Right renal pelvis (tissue), 4 donors: ENCODE measurements at places on chromosomes 7 and 10. TPM values are rescaled to one million over a fixed set of nuclear protein-coding genes. Genes with fewer than 3 reads are reported as not detected.

GRCh38 chr10:62811159-62811875 lies 4.8 kb downstream of the EGR2 start:
- no peak for DNase-seq

- DNase-seq, result no peak
Measured at GRCh38 chr10:3623746-3624145, 161.3 kb downstream of the KLF6 start.

GRCh38 chr7:4699841-4700240 lies 17.7 kb downstream of the FOXK1 start:
- DNase-seq, result no peak

DNA sequence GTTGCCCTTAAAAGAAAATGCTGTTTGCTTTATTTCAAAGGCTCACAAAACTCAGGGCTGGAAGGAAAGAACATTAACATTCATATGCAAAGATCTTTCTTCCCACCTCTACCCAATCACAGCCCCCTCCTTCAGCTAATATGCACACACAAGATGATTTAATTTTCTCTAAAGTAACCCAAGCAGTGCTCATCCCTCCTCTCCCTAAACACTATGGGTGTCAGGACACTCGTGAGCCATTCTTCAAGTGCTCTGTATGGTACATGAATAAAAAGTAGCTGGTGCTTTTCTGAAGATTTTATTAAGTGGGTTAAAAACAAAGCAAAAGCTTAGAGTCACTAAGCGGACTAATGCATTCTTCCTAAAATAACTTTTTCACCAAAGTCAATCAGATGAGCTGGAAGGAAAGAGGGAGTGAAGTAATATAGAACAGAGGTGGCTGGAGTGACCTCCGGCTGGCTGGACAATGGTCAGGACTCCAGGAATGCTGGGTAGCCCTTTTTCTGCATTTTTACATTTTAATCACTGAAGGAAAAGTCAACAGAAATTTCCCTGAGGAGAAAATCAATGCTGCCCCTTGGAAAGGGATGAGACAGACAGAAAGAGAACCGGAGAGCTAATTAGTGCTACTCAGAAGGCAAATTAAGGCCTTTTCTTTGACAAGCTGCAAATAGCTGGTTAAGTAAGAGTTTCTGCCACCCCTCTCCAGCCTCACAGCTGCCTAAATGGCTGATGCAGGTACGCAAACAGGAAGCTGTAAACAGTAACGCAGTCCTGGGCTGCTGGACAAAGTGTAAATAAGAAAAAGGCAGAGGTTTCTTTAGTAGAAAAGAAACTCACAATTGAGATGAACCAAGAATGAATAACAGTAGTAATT lies 6.6 kb downstream of the DGKI start:
- no peak for DNase-seq

TMEM178B gene
- polyA plus RNA-seq, result 0.40 TPM

- no peak for DNase-seq
Measured at GRCh38 chr10:75018251-75018650, 93.2 kb upstream of the SAMD8 start.

DNA sequence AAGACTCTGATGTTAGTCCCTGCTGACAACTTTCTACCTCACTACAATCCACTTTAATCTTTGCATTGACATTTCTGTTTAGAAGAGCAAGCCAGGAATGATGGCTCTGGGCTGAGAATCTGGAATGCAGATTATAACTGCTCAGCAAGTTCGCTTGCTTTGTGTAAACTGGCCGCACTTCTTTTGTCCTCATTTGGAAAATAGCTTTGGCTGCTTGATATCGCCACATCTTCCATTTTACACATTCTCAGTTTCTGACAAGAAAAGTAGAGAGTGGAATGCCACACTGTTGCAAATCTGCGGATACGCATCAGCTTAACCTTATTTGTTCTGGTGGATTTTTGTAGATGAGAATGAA lies 429.8 kb downstream of the KCNMA1 start:
- no peak for DNase-seq

SLC29A3 gene
- 7.7 TPM for polyA plus RNA-seq

GRCh38 chr7:86745013-86745745 lies 101.5 kb downstream of the GRM3 start:
- no peak for DNase-seq

GRCh38 chr7:39353615-39354376 lies 212.4 kb upstream of the YAE1 start:
- peak; percentile 64 for DNase-seq

POR gene
- 62.5 TPM for polyA plus RNA-seq

GRCh38 chr7:1092806-1093501 lies 5.0 kb downstream of the GPER1 start:
- DNase-seq, result no peak

- DNase-seq, result no peak
Measured at GRCh38 chr7:81484261-81484660, 285.6 kb downstream of the HGF start.

- DNase-seq, result no peak
Measured at GRCh38 chr10:132609211-132609610, 71.6 kb downstream of the INPP5A start.

SDK1 gene
- 8.2 TPM for polyA plus RNA-seq

DNA sequence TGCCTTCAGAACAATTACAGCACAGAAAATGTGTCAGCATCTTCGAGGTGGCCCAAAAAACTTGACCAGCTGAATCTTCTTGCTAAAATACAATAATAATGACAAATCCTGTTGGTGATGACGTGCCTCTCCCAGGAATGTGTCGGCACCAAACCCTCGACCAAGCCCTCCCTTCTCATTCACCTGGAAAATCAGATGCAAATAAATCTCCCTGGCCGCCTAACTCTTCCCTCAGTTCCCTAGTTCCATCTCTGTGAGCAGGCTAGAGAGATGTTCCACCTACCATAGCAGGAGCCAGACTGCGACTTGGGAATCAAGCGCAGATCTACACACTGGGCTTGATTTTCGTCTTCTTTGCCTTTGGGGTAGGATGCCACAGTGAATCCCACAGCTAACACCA lies 4.1 kb downstream of the PRSS1 start:
- DNase-seq, result no peak

DNA sequence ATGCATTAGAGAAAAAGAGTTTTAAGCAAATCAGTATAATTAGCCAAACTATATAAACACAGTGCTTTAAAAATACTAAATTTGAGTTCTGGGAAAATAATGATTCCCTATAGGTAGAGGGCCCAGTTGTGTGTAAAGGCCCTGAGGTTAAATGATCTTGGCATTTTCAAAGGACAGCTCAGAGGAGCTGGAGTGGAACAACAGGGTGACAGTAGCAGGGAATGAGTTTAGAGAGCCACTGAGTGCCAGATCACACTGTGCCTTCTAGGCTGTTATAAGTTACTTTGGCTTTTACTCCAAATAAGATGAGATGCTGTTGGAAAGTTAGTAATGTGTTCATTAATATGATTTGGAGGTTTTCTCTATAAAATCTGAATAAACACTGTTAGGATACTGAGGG lies 34.6 kb downstream of the VWDE start:
- no peak for DNase-seq

- no peak for DNase-seq
Measured at GRCh38 chr10:49056356-49056755, 59.0 kb downstream of the VSTM4 start.

DLX5 gene
- 0.20 TPM for polyA plus RNA-seq
